ENCODE measurements at places on chromosomes 6 and 20.

GRCh38 chr6:12866422-12867029 lies 150.0 kb downstream of the PHACTR1 start:
- no peak for DNase-seq

DNA sequence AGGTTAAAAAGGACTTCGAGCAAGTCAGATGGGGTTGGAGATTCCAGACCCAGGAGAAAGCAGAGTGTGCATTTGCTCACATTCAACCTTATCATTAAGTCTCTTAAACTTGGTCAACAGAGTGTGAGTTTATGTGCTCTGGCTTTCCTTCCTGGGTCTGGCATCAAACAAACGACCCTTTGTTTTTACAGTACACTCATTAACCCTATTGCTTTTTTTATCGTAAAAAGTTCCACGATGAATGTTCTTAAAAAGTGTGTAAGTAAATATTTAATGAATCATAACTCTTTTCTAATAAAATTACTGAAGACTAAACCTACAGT lies 2.5 kb downstream of the FYN start:
- DNase-seq, result no peak

DNA sequence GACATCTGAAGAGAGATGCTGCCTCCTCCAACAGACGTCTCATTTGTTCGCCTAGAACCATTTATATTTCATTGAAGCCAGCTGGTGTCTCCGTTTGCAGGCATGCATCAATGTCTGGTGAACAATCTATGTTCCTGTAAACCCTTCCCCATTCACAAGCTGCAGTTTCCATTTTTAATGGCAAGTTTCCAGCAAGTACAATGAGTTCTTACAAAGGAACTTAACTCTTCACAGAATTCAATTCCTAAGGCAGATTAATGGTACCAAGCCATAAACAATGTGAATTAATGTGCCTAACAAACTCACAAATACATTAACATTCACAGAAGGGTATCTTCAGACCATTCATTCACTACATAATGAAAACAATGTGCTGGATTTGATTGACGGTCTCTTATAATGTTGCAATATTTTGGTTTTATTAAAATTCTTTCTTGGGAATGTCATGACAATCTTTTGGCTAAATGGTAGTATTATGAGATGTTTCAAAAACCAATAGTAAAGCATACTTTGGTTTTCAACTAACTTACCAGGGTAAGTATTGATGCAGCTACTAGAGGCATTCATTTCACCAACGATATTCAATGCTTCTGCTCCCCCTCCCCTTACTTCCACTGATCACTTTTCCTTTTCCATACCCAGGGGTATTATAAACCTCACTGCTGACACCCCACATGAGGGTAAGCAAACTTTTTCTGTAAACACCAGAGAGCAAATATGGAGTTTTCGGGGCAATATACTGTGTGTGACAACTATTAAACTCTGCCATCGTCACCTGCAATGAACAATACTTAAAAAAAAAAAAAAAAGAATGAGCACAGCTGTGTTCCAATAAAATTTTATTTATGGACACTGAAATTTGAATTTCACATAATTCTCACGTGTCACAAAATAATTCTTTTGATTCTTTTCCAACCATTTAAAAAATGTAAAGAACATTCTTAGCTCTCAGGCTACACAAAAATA lies 4.2 kb downstream of the AKIRIN2 start:
- peak; percentile 90 for DNase-seq

DNA sequence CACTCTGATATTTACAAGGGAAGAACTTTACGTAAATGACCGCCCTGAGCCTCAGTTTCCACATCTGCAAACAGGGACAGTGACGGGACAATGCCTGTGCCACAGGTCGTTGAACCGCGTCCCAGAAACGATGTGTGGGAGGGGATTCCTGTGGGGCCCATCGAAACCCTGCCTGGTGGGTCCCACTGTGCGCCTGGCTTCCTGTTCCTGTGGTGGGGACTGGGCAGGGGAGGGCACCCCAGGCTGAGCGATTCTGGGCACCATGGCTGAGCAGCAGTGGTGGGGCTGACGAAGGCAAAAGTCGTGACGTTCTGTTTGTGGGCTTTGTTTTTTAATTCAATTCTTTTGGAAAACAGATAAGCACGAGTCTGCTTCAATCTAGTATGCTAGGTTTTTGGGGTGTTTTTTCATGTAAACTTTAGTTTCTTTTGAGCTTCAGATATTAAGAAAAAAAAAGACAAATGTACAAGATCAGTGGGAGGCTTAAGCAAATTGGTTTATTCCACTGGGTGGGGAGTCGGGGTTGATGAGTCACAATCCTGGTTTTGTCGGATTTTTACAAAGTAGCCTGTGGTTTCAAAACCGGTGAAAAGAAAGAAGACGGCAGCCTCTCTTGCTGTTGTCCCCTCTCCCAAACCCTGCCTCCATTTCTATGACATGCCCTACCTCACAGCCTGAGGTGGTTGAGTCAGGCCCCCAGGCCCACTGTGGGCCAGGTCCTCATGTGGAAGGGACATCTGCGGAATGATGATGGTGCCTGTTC lies 40.4 kb downstream of the GNAS-AS1 start:
- DNase-seq, result no peak

- no peak for DNase-seq
Observed at GRCh38 chr6:43520097-43520496, 3.2 kb downstream of the POLR1C start.

DNA sequence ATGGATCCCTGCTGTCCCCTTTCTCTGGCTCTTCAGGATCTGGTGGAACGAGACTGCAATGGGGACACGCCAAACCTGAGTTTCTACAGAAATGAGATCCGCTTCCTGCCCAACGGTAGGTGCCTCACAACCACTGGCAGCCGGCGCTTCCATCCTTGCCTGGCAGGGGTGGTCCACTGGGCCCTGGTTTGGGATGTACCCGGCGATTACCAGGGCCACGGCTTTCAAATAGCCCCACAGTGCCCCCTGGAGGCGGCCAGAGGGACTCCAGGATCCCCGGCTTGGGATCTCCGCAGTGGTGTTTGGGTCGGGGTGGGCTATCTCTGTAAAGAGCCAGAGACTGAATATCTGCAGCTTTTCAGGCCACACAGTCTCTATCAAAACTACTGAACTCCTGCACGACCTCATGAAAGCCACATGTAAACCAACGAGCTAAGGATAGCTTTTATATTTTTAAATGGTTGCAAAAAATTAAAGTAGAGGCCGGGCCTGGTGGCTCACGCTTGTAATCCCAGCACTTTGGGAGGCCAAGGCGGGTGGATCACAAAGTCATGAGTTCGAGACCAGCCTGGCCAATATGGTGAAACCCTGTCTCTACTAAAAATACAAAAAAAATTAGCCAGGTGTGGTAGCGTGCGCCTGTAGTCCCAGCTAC lies 3.7 kb downstream of the OGFR start:
- peak; percentile 75 for DNase-seq

DNA sequence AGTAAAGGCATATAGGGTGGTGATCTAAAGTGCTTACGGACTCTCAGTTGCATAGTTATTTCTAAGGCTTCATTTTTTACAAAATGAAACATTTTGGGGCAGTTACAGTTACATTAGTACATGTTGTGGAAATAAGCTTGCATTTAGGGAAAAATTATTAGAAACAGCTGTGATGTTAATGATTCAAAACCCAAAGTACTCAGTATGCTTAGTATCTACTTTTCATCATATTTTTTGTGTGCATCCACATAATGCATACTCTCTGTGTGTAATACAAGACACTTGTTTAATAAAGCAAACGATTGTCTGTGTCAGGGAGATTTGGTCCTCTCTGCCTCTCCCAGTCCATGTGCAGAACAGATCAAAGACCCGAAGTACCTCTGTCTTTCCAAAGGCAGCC lies 11.4 kb upstream of the TBX18 start:
- DNase-seq, result no peak

DNA sequence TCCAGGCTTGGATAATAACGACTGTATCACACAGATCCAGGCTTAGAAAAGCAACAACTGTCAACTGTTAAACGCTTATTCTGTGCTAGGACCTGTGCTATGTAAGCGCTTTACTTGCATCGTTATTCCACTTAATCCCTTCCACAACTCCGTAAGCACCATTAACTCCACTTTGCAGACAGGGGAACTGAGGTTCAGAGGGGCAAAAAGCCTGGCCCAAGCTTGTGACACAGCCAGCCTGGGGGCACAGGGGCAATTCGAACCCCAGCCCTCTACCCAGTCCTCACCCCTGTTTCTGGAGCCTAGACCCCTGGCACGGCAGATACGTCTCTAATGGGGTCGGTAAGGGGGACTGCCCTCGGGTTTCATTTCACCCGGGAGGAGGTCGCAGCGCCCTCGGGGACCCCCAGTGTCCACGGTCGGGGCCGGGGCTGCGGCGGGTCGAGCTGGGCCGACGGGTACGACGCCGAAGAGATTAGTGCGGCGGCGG lies 411 bp downstream of the DSN1 start:
- DNase-seq, result no peak

DNA sequence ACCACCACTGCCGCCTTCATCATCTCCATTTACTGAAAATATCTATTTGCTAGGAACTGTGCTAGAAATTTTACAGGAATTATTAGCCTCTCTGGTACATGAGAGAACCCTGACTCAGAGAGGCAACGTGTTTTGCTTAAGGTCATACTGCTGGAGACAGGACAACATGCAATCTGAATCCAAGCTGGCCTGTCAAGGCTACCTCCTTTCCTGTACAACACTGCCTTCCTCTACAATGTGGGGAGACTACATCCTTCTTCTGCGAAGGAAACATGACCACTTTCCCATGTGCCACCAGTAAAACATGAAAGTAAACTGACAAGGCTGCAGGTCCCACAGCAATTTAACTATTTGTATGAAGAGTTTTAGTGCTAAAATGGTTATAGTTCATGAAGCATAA lies 200.9 kb downstream of the BACH2 start:
- no peak for DNase-seq

DNA sequence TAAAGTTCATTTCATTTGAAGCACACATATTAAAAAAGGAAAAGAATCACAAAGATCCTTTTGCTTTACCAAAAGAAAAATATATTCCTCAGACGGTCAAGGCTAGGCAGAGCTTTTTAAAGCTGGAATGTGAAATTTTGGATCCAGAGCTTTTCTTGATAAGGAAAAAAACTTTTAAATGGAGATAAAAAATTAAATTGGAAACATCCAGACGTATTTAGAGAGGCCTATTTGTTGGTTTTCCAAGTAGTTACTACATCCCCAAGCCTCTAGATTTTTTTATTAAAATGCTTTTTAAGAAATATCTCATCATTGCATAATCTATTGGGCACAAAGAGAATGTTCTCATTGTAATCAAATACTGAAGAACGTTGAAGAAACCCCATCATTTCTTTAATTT lies 385.7 kb upstream of the CITED2 start:
- no peak for DNase-seq

DNA sequence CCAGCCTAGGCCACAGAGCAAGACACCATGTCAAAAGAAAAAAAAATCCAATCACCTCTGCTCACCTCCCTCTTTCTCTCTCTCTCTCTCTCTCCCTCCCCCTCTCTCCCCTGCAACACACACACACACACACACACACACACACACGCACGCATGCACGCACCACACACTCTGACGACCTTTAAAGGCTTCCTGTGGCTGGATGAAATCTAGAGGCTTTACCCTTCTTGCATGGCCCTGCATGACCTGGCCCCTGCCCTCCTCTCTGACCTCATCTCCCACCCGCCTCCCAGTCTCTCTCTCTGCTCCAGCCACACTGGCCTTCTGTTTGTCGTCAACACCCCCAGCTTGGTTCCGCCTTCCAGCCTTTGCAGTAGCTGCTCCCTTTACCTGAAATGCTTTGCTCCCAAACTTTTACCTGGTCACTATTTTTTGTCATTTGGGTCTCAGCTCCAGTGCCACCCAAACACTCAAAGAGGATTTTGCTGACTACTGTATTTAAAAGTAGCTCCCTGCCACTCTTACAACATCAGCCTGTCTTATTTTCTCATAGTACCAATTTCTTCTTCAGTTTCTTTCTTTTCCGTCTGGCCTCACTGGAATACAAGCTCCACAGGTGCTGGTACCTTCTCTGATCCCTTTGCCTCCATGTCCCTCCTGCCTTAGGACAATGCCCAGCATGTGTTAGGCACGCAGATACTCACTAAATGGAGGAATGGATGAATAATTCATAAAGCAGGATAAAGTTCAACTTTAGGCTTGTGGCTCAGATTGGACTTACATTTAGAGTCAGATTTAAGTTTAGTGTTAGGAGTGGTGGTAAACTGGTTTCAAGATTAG lies 4.3 kb upstream of the LTA start:
- DNase-seq, result no peak

GRCh38 chr20:43386878-43387277 lies 70.8 kb upstream of the SRSF6 start:
- no peak for DNase-seq

DNA sequence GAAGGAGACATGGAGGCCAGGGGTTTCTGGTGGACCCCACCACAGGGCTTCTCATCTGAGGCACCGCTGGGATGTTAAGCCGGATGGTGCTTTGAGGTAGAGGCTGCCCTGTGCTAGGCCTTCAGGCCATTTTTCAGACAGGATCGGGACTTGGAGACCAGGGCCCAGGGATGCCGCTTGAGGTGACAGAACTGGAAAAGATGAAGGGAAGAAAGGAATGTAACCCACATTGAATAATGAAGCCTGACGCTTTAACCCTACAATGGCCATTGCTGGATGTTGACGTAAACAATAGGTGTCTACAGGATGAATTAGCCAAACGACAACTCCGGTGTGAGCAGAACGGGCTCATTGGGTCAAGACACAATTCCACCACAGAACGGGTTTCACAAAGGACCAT lies 62.5 kb downstream of the CEBPB start:
- no peak for DNase-seq

DNA sequence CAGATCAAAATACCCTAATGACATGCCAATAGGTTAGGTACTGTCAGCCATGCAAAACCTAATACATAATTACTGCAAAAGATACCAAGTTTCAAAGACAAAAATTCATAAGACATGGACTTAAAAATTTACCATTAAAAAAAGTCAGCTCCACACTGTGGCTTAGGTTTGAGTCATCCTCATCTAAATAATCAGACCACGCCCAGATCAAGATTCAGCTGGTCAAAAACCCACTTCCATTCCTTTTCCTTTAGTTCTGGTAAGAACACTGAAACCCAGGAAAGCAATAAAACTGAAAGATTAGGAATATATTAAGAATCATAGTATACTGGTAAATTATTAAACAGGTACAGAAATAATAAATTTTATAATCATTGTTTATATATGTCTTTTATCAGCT lies 81.0 kb upstream of the ASF1A start:
- no peak for DNase-seq

DNA sequence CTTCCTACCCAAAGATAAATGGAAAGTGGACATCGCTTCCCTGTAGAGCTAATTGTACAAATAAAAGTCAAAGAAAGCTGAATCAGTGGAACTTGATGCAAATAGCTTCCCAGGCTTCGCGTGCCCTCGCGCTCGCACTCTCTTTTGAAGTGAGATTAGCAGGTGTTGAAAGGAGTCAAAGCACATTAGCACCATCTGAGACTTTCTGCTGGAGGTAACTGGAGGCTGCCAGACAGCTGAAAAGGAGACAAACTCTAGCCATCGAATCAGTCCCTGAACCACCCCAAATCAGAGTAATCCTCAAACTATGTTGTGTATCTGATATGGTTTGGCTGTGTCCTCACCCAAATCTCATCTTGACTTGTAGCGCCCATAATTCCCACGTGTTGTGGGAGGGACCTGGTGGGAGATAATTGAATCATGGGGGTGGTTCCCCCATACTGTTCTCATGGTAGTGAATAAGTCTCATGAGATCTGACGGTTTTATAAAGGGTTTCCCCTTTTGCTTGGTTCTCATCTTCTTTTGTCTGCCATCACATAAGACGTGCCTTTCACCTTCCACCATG lies 23.7 kb downstream of the SULF2 start:
- DNase-seq, result no peak
